ENCODE measurements at places on chromosomes 7 and 10. TPM values are rescaled to one million over a fixed set of nuclear protein-coding genes. Genes with fewer than 3 reads are reported as not detected.

- no peak for DNase-seq
Measured at GRCh38 chr7:7706556-7707172, 11.7 kb downstream of the RPA3 start.

DNA sequence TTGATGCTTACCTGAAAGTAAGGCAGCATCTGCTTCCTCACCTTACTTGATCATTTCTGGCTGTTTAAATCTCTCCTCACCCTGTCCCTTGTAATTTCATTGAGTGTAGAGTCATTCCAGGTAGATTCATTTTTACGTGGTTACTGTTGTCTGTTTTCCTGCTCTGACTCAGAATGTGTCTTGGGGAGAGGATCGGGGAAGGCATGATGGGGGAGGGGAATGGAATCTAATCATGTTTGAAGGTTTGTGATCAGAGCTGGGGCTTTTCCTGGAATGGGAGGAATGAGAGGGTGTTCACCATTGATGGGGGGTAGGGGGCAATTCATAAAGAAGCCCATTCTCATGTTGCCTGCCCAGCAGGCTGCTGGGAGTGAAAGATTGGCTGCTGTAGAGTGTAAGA is 18.7 kb downstream of the SEC24C start:
- no peak for DNase-seq

DNA sequence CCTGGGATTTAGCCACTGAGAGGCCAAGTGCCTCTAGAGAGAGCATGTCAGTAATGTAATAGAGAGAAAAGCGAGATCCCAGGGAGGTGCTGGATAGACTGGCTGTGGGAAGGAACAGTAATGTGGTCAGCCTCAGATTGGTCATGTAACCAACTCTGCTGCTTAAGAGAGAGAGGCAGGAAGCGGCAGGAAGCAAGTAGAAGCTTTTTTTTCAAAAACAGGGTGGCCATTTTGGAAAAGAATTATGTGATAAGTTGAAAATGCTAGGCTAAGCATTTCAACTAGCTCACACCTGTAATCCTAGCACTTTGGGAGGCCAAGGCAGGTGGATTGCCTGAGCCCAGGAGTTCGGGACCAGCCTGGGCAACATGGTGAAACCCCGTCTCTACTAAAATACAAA is 3.7 kb upstream of the PCOLCE start:
- no peak for DNase-seq

SDK1 gene
- 3.9 TPM for total RNA-seq

DNTT gene
- not detected for total RNA-seq

CHRM2 gene
- total RNA-seq: not detected

Data from kidney epithelial cell (primary cell).